ENCODE measurements at places on chromosomes 2 and 18.
A peak's percentile ranks its signal among the peaks of the same experiment; 100 is the strongest.

DNA sequence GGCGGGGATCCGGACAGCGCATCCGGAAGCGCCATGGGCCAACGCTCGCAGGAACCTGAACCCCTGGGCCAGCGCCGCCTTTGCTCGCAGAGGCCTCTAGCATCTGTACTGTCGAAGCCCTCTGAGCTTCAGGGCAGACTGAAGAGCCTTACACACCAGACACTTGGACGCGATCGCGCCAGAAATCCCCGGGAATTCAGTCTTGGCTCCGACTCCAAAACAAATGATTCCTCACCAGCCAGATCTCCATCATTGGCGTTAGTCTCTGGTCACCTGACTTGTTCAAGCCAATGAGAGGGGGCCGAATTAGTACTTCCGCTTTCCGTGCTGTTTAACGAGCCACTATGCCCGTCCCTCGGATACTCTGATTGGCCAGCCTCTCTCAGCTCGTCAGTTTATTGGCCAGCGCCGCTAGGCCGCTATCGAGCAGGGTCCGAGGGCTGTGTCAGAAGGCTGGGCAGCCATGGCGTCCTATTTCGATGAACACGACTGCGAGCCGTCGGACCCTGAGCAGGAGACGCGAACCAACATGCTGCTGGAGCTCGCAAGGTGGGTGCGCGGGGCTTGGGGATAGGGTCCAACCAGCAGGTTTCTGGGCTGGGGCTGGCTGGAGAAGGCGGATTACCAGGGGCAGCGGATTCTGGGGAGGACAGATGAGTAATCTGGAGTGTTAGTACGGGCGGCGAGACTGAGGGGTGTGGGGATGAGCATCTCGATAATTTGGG lies at the start of gene RNF181:
RNF181 (plus strand) TSS at position 445 of the 725 bp plus-strand sequence; CDS start at position 464, 19 bp downstream.
- peak; percentile 95 for DNase-seq

- DNase-seq, result no peak
These were observed 81.9 kb upstream of the ZNF397 start for GRCh38 chr18:35158728-35159450.

GRCh38 chr2:168559187-168559586 lies 103.1 kb downstream of the CERS6 start:
- no peak for DNase-seq

GRCh38 chr18:62250475-62250874 lies 63.4 kb downstream of the RELCH start:
- DNase-seq, result no peak

- no peak for DNase-seq
These were observed 14.0 kb downstream of the KIF5C start for GRCh38 chr2:148888986-148889385.

GRCh38 chr2:9388199-9388681 lies 35.1 kb downstream of the ITGB1BP1 start:
- no peak for DNase-seq

GRCh38 chr2:184359379-184359778 lies 238.9 kb upstream of the ZNF804A start:
- no peak for DNase-seq

GRCh38 chr18:3985020-3985419 lies 470.1 kb downstream of the DLGAP1 start:
- DNase-seq, result no peak

DNA sequence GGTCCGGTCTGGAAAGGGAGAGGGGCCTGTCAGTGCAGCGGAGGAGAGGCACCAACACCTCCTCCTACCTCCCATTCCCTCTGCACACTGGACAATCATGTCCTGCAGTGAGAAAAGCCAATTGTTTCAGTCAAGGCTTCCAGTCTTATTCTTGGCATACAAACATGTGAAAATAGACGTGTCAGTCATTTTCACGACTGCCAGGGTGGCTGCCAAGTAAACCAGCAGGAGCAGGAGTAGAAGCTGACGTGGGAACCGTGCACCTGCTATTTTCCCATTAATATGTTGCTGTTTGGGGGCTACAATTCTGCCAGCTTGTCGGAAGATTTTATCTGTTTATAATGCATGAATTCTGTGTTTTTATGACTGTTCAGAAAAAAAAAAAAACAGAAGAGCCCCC lies 202.3 kb downstream of the SPP2 start:
- no peak for DNase-seq

GRCh38 chr18:61972389-61973264 lies 79.8 kb upstream of the RNF152 start:
- no peak for DNase-seq

DNA sequence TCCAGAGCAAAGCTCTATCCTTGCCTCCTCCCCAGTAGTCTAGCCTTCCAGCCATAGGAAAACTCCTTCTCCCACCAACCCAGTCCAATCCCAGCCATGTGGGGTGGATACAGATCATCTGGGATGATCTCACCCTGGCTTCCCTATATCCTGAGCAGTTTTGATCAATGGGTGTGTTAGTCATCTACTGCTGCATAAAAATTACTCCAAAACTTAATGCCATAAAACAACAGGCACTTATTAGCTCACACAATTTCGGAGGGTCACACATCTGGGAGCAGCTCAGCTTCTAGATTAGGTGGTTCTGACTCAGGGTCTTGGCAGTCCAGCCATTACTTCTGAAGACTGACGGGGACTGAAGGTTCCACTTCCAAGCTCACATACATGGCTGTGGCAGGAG lies 190.4 kb downstream of the SPP2 start:
- no peak for DNase-seq

DNA sequence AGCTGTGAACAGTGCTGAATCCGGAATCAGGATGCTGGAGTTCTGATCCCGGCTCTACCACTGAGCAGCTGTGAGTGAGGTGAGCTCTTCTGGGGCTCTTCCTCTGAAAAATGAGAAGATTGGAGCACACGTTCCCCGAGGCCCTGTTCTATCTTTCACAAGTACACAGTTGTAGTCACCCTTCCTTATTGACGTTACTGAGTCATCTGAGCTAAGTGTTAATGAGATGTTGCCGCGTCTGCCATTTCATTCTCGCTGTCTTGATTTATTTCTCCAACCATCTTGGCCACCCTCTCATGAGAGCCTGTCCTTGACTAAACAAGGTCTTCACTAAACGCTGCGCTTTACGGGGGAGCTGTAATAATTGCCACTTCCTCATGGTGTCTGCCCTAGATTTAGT lies 31.9 kb upstream of the EFR3B start:
- no peak for DNase-seq

- no peak for DNase-seq
These were observed 96.5 kb downstream of the ZFP36L2 start for GRCh38 chr2:43129676-43130547.

DNA sequence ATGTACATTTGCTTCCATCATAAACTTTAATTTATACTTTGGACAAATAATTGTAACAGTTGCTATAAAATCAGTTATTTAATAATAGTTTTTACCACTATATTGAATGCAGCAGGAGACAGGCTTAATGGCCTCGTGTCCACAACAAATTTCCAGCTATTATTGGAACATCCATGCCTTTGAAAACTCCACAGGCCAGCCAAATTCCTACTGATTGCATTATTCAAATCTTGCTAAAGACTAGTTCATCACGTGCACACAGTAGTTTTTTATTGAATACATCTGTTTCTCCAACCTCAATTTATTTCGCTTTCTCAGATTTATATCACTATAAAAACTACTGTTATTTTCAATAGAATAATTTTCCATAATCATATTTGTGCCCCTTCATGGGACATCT lies 18.4 kb upstream of the PTPRM start:
- no peak for DNase-seq

DNA sequence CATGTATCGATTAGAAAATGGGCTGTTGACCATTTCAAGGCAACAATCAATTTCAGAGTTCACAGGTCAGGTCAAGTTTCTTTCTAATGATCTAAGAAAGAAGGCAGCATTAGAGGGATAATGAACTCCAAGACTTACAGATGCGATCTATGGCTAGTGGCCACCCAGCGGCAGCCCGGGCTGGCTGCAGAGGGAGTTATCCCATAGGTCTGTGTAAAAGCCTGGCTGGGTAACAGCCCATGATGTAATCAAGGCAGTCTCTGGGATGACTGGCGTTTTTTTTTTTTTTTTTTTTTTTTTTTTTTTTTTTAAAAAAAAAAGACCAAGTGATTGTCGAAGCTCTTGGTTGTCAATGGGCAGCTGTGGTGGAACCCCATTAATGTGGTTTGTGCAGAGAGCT lies 171.1 kb upstream of the SKOR2 start:
- DNase-seq, result no peak

GRCh38 chr18:33467531-33467930 lies 27.0 kb upstream of the CCDC178 start:
- no peak for DNase-seq

DNA sequence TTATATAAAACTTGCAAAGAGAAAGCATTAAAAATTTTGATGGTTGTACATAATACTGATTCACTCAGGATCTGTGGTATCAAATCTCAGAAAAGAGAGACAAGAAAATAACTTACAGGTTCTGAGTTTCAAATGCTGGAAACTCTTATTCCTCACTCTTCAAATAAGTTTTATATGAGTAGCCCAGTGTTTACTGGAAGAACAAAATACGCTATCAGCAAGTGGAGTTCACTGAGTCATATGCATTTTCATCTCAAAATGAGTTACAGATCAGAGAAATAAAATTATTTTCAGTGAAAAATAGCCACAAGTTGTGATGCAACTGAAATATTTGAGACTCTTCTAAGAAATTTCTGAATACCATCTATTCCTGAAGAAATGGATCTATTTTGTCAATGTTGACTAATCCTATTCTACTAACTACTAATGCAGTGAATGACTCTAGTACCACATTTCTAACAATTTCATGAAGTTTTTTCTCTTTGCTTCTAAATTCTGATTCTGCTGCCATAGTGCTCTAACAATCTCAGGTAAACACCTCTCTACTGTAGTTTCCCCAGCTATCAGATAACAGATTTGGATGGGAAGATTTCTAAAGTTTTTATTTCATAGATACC lies 391.7 kb downstream of the ZEB2 start:
- no peak for DNase-seq

DNA sequence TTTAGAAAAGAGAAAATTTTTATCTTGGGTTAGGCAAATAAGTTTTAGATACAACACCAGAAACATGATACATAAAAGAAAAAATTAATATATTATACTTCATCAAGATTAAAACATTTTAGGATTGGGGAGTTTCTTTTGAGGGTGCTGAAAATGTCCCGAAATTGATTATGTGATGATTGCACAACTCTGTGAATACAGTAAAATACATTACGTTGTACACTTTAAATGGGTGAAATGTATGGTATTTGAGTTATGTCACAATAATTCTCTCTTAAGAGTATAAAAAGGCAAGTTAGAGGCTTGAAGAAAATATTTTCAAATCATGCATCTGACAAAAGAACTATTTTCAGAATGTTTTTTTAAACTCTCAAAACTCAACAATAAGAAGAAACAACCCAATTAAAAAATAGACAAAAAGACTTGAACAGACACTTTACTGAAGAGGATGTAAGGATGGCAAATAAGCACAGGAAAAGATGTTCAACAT lies 36.2 kb upstream of the INO80C start:
- DNase-seq, result no peak

GRCh38 chr2:103784261-103784660 lies 1022.4 kb downstream of the TMEM182 start:
- no peak for DNase-seq

- no peak for DNase-seq
These were observed 155.5 kb downstream of the CD8B2 start for GRCh38 chr2:106642679-106643078.

DNA sequence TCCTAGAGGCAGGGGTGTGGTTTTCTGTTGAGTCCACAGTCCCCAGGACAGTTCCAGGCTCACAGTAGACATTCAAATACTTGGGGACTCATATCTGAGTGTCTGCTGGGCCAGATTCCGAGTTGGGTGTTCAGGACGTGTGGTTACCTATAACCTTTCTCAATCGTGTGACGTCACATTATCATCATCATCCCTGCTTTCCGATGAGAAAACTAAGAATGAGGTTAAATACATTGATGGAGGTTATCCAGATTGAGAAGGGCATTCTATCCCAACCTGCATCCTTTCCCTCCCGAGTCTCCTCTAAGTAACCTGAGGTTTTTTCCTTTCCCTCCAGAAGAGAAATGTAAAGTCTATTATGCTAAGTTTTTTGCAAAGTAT lies 204.6 kb downstream of the MGAT5 start:
- no peak for DNase-seq

DNA sequence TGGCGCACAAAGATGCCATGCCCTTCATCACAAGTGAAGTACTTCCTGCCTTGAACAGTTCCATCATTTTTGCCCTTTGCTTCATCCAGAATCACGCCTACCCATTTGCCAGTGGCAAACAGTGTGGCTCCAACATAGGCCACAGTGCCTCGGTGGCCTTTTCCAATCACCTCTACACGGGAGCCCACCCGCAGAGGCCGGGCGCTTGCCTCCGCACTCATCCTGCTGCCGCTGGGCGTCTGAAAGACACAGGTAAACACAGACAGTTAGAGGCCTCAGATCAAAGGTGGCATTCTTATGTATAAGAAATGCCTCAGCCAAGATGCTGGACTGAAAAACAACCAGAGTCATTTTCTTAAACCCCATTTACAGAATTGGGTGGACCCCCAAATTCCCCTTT lies 2.1 kb downstream of the DCTN1 start:
- no peak for DNase-seq

DNA sequence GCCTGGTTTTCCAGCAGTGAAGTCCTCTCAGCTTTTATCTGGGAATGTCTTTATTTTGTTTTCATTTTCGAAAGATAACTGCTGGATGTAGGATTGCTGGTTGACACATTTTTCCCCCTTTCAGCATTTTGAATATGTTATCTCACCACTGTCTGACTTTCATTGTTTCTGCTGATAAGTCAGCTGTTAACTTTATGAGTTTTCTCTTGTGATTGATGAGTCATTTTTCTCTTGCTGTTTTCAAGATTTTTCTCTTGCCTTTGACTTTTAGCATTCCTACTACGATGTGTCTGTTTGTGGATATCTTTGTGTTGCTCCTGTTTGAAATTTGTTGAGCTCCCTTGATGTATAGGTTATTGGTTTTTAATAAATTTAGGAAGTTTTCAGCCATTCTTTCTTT lies 85.5 kb downstream of the AGPS start:
- no peak for DNase-seq

GRCh38 chr18:67694787-67695186 lies 178.3 kb upstream of the DSEL start:
- DNase-seq, result no peak

GRCh38 chr18:10038268-10038667 lies 124.5 kb downstream of the VAPA start:
- no peak for DNase-seq

DNA sequence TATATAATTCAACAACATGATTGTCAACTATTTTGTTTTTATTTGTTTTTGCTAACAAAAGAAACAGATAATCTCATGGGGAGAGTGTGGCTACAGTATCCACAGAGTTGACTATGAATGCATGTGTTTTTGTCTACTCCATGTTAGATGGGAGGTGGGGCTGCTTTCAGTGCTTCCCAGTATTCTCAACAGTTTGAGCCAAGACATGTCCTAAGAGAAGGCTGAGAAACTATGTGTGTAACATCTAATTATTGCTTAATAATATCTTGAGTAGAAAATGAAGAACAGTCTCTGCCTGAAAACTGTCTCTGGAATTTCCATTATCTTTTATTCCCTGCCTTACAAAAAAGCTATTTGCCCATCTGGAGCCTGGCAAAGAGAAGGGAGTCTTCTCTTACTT lies 178.8 kb upstream of the MMADHC start:
- DNase-seq, result no peak

- no peak for DNase-seq
These were observed 207.3 kb downstream of the SS18 start for GRCh38 chr18:25883091-25883490.

- no peak for DNase-seq
These were observed 358.9 kb downstream of the ZEB2 start for GRCh38 chr2:144161061-144161460.

- DNase-seq, result no peak
These were observed 40.9 kb downstream of the ADD2 start for GRCh38 chr2:70726947-70727725.
